ENCODE measurements at places on chromosomes 7 and 10. TPM values are rescaled to one million over a fixed set of nuclear protein-coding genes. Genes with fewer than 3 reads are reported as not detected.
A peak's percentile ranks its signal among the peaks of the same experiment; 100 is the strongest.

- DNase-seq: no peak
- H3K27ac ChIP-seq: no peak overlapping the region
- peaks cover 31% of the 10 kb centered on the region for H3K36me3 ChIP-seq
- H3K4me1 ChIP-seq: peaks cover 28% of the 10 kb centered on the region
- no peaks in the 10 kb centered on the region for H3K27me3 ChIP-seq
- H3K4me3 ChIP-seq: no peak overlapping the region
Measured at GRCh38 chr10:102262744-102263370, 17.5 kb downstream of the GBF1 start.

GRCh38 chr10:100006243-100006886 is 3.4 kb downstream of the DNMBP start:
- peak overlapping the region; percentile 74 for H3K27ac ChIP-seq
- H3K4me3 ChIP-seq: no peak overlapping the region
- peaks cover 42% of the 10 kb centered on the region for H3K4me1 ChIP-seq
- DNase-seq: peak; percentile 37

- H3K27me3 ChIP-seq: no peaks in the 10 kb centered on the region
- peaks cover 20% of the 10 kb centered on the region for H3K36me3 ChIP-seq
- no peak overlapping the region for H3K4me3 ChIP-seq
- DNase-seq: no peak
- H3K4me1 ChIP-seq: peaks cover 31% of the 10 kb centered on the region
- H3K27ac ChIP-seq: peak overlapping the region; percentile 52
Measured at GRCh38 chr7:44767912-44768627, 19.4 kb downstream of the ZMIZ2 start.

DNA sequence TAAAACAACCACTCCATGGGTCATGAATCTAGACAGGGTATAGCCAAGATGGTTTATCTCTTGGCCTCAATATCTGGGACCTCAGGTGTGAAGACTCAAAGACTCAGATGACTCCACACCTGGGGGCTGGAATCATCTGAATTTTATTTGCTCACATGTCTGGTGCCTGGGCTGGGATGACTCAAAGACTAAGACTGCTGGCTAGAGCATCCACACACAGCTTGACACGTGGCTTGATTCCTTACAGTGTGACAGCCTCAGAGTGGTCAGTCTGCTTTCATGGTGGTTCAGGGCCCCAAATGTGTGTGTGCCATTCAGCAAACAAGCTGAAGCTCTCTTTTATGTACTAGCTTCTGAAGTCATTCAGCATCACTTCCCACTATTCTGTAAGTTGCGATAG is 333.7 kb downstream of the RNLS start:
- H3K27ac ChIP-seq: no peak overlapping the region
- H3K27me3 ChIP-seq: no peaks in the 10 kb centered on the region
- no peak overlapping the region for H3K4me3 ChIP-seq
- H3K4me1 ChIP-seq: peaks cover 15% of the 10 kb centered on the region
- no peak for DNase-seq

GRCh38 chr7:137816696-137817320 is 30.0 kb downstream of the DGKI start:
- no peaks in the 10 kb centered on the region for H3K36me3 ChIP-seq
- H3K27ac ChIP-seq: no peak overlapping the region
- DNase-seq: no peak
- no peaks in the 10 kb centered on the region for H3K4me1 ChIP-seq
- H3K4me3 ChIP-seq: no peak overlapping the region

PSAP gene
- total RNA-seq: 94.2 TPM

TET1 gene
- 1.1 TPM for total RNA-seq
